ENCODE measurements at places on chromosomes 5 and 9.

- DNase-seq: no peak
Observed at GRCh38 chr9:101650142-101650541, 55.4 kb upstream of the PPP3R2 start.

DNA sequence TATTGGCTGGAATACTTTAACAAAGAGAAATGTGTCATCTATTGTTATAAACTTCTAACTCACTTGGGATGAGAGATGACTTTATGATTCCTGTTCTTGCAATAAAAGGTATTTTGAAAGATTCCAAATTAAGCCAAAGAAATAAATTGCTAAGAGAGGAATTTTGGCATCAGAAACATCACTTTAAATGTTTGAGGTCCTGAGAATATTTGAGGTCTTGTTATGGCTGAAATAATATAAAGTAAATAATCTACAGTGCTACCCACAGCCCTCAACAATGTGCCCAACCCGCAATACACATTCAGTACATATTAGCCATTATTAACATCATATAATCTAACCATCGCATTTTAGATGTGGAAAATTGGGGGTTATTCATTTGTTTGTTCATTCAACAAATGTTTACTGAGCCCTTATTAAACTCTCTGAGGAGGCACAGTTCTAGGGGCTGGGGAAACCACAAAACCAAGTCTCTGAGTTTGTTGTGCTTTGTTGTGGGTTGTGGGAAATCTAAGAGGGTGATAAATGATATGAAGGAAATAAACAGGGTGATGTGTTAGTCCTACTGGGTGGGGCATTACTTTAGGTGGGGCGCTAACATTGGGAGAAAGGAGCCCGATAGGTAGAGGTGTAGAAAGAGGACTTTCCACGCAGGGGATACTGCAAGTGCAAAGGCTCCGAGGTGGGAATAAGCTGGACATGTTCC is 135.2 kb upstream of the CLINT1 start:
- peak; percentile 13 for DNase-seq

- no peak for DNase-seq
Observed at GRCh38 chr5:88727705-88728313, 155.2 kb downstream of the MEF2C start.

GRCh38 chr5:407051-407450 is 35.9 kb upstream of the EXOC3 start:
- DNase-seq: no peak

GRCh38 chr9:114098021-114098935 is 814 bp downstream of the KIF12 start:
- no peak for DNase-seq

GRCh38 chr5:143462431-143462830 is 58.9 kb upstream of the NR3C1 start:
- no peak for DNase-seq

DNA sequence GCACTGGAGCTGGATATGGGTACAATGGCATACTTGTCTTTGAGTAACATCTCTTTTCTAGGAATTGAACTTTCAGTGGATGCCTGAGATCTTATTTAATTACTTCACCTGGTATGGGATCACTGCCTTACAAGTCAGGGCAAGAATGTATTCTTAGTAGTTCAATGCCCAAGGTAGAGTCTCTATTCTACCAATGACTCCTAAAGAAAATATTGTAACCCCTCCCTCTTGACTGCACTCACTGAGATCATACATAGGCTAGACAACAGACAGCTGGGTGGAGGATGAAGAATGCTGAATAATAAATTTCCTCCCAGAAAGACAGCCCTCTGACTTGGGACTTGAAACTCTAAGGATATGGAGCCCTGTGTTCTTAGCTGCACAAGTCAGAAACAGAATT is 1216.3 kb upstream of the ACO1 start:
- no peak for DNase-seq

DNA sequence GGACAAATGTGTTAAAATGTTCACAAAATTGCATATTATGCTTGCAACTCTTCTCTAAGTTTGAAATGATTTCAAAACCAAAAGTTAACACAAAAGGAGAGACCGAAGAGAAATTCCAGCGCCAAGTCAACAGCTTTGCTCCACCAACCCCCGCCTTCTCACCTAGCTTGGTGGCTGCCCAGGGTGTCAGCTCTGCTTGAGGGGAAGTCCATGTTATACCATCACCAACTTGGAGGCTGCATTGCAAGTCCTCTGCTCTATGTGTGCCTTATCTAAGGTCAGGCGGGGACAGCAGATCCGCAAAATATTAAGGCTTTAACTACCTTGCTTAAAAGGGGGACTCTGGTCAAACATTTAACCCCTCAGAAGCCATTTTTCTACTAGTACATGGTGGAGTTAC is 14.6 kb downstream of the CCNJL start:
- DNase-seq: no peak

DNA sequence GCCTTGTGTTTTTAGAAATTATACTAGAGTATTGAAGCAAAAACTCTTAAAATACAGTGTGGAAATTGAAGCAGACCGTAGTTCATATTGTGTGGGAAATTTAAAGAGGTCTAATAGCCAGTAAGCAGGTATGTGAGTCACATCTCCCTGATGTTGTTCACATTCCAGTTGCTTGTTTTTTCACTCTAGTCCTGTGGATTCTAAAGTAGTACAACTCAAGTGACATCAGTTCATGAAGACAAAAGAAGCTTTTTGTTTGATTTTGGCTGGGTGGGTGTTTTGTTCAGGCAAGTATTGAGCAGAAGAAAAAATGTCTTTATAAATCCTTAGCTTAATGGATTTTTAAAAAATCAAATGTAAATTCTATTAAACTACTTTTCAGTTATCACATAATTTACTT is 216.2 kb downstream of the MAN2A1 start:
- no peak for DNase-seq

DNA sequence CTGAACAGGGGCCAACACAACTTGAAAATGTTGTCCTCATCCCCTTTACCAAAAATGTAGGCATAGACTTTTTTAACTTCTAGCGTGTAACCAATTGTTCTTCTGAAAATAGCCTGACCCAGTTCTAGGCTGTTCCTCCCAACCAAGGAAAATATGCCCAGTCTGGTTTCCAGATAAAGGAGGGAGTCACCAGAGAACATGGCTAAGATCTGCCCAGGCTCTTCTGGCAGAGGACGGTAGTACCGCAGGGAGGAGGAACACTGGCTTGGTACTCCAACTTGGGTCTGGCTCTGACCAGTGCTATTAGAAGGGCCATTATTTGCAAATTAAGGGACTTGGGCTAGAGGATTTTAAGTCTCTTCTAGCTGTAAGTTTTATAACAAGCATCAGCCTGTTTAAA is 63.1 kb downstream of the GRAMD2B start:
- DNase-seq: no peak

- DNase-seq: no peak
Observed at GRCh38 chr9:97387504-97387886, 24.4 kb upstream of the TDRD7 start.

DNA sequence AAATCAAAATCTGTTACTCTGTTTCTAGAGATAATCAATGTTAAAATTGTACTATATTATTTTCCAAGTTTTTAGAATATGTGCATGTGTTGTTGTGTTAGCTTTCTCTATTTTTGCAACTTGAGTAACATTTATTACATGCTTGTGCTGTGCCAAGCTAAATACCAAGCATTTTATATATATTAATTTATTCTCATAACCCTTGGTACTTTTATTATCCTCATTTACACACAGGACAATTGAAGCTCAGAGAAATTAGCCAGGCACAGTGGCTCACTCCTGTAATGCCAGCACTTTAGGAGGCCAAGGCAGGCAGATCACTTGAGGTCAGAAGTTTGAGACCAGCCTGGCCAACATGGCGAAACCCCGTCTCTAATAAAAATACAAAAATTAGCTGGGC is 254.0 kb upstream of the DMRT1 start:
- DNase-seq: no peak

- DNase-seq: no peak
Observed at GRCh38 chr5:172573986-172574870, 66.8 kb upstream of the NEURL1B start.

DNA sequence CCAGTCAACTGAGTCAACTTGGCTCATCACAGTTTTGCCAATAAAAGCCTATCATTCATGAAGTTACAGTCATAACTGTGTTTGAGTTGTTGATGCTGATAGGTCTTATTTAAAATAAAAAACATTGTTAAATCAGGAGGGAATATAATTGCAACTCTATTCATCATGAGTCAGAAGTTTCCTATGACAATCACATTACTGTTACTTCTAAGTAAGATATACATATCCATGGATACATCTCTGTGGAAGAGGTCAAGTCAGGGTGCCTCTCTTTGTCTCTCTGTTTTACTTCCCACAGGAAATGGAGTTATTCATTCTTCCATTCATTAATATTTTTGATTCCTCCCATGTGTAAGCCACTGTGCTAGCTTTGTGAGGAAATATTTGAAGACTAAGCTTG is 2015.4 kb upstream of the WWC1 start:
- no peak for DNase-seq

- DNase-seq: no peak
Observed at GRCh38 chr9:123426406-123426805, 70.4 kb downstream of the CRB2 start.

GRCh38 chr5:175820230-175820629 is 51.1 kb upstream of the CPLX2 start:
- no peak for DNase-seq

GRCh38 chr5:115170134-115170928 is 623 bp upstream of the TRIM36 start:
- no peak for DNase-seq

- DNase-seq: no peak
Observed at GRCh38 chr5:84028093-84028492, 307.4 kb upstream of the HAPLN1 start.

DNA sequence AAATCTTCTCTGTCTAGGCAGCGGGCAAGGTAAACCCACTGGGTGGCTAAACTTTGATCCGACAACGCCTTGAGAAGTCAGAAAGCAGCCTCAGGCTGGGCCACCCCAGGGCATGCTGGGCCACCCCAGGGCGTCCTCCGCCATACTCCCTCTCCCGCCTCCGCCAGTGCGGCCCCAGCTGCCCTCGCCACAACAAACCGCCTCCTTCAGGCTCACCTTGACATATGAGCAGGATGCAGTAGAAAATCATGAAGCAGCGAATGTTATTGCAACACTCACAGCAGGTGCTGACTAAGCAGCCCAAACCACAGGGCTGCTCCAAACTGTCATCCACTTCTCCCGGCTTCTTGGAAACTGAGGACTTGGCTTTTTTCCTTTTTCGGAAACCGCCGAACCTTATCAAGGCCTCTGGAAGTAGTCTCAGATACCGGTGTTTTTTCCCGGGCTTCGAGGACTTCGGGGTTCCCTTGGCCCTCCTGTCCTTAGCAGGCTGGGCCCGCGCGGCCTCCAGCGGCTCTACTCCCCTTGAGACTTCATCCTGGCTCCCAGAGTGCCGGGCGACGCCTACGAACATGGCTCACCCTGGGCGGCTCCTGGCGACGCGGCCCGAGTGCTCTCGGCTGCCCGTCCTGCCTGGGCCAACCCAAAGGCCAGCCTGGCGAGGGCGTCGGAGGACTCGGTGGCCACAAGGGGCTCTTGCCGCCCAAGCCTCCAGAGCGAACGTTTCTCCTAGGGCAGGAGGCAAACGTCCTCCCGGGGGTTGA is at the start of gene SLCO6A1:
TSS of gene SLCO6A1 (minus strand) at position 731 of the 764 bp plus-strand sequence. CDS start at position 574, 157 bp downstream.
- no peak for DNase-seq

- DNase-seq: no peak
Observed at GRCh38 chr5:61306531-61307131, 25.4 kb upstream of the ZSWIM6 start.

GRCh38 chr5:72722792-72723452 is 93.5 kb upstream of the TNPO1 start:
- no peak for DNase-seq

DNA sequence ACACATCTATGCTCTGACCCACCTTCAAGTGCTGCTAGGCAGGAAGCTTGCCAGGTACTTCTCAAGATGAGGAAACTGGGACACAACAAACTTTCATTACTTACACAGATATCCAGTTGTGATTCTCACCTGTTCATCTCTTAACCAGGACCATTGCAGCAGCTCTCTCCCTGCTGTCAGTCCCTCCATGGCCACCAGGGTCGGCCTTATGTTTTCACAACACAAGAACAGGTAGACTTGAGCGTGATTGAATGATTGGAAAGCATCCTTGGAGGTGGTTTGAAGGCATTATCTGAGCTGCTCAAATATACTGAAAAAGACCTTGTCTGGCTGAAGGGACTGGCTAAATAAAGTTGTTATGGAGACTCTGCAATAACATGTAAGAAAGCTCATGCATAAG is 94.4 kb downstream of the MTREX start:
- no peak for DNase-seq

GRCh38 chr9:133597316-133597957 is 11.8 kb downstream of the FAM163B start:
- no peak for DNase-seq

DNA sequence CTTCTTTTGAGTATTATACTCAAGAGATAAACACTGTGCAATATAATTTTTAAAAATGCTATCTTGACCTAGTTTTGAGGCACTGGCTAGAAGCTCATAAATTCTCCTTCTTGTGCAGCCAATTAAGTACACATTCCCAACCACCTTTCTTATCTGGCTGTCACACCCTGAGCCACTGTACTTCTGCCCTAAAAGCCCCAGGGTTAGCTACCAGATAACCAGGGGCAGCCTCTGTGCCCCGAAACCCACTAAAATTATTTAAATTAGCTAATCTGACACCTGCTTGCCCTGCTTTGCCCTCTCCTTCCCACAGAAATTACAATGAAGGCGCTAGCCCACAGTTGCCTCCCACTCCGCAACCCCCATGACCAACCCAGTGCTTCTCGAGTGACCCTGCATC is 597.3 kb upstream of the TYRP1 start:
- DNase-seq: no peak

- no peak for DNase-seq
Observed at GRCh38 chr9:83209188-83209731, 146.3 kb upstream of the RASEF start.

DNA sequence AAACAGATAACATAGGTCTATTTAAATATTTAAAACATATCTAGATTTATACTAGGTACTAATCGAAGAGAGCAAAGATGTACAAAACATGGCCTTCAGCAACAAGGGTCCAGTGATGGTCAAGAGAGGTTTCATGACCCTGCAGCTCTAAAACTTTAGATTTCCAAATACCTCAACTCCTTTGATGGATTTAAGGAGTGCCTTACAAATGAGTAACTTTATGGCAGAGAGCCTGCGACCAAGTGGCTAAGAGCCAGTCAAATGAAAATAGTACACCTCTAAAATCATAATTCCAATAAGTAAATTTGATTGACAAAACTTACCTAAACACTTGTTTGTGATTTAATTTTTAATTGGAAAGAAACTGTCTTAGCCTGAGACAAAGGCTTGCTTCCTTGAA is 4.7 kb upstream of the SH3RF2 start:
- DNase-seq: no peak

DNA sequence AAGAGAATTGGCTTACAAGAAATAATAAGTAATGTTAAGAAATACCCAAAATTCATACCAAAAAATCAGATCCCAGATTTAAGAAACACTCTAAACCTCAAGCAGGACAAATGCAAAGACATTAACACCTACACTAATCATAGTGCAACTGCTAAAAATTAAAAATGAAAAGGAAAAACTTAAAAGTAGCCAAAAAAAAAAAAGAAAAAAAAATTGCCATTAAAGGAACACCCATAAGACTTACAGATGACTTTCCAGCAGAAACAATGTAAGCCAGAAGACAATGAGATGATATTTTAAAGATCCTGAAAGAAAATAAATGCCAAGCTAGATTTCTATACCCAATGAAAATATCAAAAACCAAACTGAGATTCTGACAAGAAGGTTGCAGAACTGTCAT is 101.5 kb downstream of the DENND1A start:
- no peak for DNase-seq

- DNase-seq: no peak
Observed at GRCh38 chr5:139893873-139894272, 98.3 kb downstream of the PSD2 start.

GRCh38 chr5:133357758-133358157 is 254.6 kb downstream of the FSTL4 start:
- DNase-seq: no peak

Data from T-helper 22 cell (primary cell).